Gastrocnemius medialis (tissue), 4 donors: ENCODE measurements at places on chromosomes 12 and 14. TPM values are rescaled to one million over a fixed set of nuclear protein-coding genes. Genes with fewer than 3 reads are reported as not detected.

GRCh38 chr14:68408680-68409079 is 384.2 kb downstream of the ZFP36L1 start:
- DNase-seq: no peak
- H3K27me3 ChIP-seq: no peaks in the 10 kb centered on the region
- no peak overlapping the region for H3K27ac ChIP-seq
- H3K4me1 ChIP-seq: peaks cover 2% of the 10 kb centered on the region

GRCh38 chr12:119804011-119804641 is 73.0 kb downstream of the CIT start:
- H3K4me1 ChIP-seq: peaks cover 5% of the 10 kb centered on the region
- no peak overlapping the region for H3K27ac ChIP-seq
- no peaks in the 10 kb centered on the region for H3K36me3 ChIP-seq
- DNase-seq: peak; percentile 67
- H3K27me3 ChIP-seq: no peaks in the 10 kb centered on the region

DNA sequence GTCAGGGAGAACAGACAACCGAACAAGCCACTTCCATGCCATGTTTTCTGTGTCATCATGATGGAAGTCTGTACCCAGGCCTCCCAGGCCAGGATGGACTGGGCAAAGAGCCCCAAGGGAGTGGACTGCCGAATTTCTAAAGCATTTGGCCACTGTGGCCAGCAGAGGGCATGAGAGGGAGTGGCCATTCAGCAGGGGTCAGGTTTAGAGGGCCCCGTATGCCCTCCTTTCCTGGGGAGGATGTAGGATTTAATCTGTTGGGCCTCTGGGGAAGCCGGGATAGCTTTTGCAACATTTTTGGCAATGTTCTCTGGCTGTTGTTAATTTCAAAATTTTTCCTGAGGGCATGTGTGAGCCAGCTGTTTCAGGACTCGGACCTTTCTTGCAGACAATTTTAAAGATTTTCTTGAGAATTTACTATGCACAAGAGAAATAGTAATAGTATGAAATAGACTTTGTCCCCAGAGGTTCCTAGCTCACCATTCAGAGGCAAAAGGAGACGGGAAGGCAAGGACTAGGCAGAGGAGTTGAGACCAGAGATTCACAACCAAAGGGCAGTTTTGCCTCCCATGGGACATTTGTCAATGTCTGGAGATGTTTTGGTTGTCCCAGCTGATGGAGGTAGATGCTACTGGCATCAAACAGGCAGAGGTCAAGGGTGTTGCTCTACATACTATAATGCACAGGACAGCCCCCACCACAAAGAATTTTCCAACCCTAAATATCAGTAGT is 18.0 kb downstream of the ACACB start:
- H3K4me3 ChIP-seq: peak overlapping the region; percentile 40
- H3K27ac ChIP-seq: peak overlapping the region; percentile 93
- peaks cover 59% of the 10 kb centered on the region for H3K4me1 ChIP-seq
- peak; percentile 64 for DNase-seq
- H3K36me3 ChIP-seq: no peaks in the 10 kb centered on the region
- H3K27me3 ChIP-seq: no peaks in the 10 kb centered on the region

Gene CISTR
- total RNA-seq: not detected

DNA sequence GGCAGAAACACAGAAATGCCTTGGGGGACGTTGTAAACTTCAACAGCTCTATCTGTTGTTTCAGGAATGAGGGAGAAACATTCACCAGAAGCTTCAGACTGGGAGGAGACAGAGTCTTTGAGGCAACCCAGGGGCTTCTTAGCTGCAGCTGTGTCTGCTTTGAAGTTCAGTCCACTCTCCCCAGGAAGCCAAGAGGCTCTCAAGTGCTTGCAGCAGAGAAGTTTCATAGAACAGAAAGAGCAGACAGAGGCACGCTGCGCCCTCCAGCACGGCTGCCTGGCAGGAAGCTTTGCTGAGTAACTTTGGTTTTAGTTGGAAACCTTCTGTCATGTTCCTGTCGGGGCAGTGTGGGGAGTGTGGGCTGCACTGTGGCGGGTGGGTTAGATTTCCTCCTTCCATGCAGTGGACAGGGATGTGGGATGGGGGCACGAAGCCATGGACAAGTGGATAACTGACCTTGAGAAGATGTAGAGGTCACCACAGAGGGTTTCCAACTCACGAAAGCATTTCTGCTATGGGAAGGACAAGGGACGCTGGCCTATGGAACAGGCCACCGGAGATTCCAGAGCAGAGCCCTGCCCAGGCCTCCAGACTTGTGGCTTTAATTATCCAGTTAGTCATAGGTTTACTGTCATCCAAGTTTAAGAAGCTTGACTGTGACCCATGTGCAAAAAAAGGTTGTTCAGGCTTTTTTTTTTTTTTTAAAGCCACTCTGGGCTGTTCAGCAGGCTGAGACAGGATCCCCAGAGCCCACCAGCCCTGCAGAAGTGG is 107.7 kb downstream of the ARF6 start:
- H3K27me3 ChIP-seq: no peaks in the 10 kb centered on the region
- peak overlapping the region; percentile 93 for H3K27ac ChIP-seq
- H3K36me3 ChIP-seq: no peaks in the 10 kb centered on the region
- peak; percentile 71 for DNase-seq

- peaks cover 12% of the 10 kb centered on the region for H3K4me1 ChIP-seq
- no peak overlapping the region for H3K4me3 ChIP-seq
- H3K36me3 ChIP-seq: peaks cover 2% of the 10 kb centered on the region
Measured at GRCh38 chr14:50335989-50336824, 24.1 kb downstream of the DMAC2L start.

Gene LRRC10
- total RNA-seq: not detected

Gene LRP1-AS
- total RNA-seq: not detected

DNA sequence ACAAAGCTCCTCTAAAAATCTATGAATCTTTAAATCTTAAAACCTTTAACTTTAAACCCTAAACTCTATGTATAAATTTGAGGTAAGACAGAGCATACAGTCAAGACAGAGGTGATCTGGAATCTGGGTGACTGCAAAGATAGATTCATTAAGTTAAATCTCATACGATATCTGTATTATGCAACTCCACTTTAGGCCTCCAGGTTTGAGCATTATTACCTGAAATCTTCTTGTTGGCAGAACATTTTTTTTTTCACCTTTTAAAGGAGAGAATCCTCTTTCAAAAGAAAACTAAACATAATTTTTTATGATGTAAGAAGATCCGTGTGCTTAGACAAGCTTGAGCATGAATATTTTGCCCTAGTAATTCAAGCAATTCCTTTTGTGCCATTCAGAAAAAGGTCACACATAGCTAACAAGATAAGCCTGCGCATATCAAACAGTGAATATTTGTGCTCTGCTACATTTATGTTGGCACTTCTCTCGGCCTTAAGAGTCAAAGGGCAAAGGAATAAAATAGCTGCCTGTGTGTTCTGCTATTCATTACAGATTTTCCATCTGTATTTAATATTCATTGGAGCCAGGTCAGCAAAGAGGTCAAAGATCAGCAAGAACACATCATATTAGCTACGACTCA is 163.3 kb downstream of the TMTC3 start:
- H3K4me3 ChIP-seq: no peak overlapping the region
- no peaks in the 10 kb centered on the region for H3K36me3 ChIP-seq
- no peaks in the 10 kb centered on the region for H3K27me3 ChIP-seq
- no peaks in the 10 kb centered on the region for H3K4me1 ChIP-seq
- no peak overlapping the region for H3K27ac ChIP-seq

DNA sequence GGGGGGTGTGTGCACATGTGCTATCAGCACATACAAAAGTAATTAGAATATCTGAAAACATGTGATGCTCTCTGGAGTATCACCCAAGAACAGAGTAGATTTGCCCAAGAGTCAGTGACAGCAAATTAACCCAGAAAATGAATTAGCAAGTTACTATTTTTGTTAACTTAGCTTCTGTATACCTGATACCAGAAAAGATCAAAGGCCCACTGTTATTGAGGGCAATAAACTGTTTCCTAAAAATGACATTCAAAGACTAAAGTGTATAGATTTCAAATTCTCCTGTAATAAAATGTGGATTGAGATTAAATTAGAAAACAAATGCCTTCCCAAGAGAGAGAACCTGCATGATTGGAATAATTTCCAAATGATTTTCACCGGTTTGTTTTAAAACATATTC is 184.7 kb downstream of the MED13L start:
- H3K36me3 ChIP-seq: no peaks in the 10 kb centered on the region
- peaks cover 19% of the 10 kb centered on the region for H3K4me1 ChIP-seq
- no peak overlapping the region for H3K27ac ChIP-seq
- no peak overlapping the region for H3K4me3 ChIP-seq
- DNase-seq: no peak

Gene CSRP2
- total RNA-seq: 6.9 TPM

DNA sequence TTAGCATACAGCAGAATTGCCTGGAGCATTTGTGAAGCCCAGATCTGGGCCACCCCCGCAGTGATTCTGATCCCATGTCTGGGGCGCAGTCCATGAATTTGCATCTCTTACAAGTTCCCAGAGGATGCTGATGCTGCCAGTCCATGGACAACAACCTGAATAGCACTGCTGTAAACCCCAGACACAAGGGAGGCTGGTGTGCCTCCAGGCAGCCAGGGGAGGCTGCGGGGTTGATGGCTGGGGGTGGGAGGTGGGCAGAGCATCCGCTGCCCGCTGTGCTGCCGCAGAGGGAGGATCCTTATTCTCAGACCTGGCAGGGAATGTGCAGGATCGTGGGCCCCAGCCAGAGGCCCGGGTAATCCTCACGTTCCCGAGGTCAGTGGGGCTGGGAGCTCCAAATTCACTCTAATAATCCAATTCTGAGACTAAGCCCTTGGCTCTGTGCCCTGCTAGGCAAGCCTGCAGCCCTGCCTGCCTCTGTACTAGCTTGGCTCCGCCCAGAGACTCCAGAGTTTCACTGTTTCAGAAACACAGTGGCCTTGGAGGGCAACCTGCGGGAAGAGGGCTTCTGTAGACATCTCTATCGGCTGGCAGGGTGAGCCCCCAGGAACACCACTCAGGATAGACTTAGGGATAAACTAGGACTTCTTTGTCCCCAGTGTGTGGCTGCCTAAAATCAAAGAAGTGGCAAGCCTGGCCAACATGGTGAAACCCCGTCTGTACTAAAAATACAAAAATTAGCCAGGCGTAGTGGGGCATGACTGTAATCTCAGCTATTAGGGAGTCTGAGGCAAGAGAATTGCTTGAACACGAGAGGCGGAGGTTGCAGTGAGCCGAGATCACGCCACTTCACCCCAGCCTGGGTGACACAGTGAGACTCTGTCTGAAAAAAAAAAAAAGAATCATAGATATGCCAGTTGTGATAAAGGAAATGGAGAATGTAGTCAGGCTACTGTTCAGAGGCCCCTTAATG is 17.8 kb upstream of the MLEC start:
- no peaks in the 10 kb centered on the region for H3K27me3 ChIP-seq
- H3K4me3 ChIP-seq: no peak overlapping the region
- H3K4me1 ChIP-seq: no peaks in the 10 kb centered on the region
- no peak for DNase-seq
- H3K36me3 ChIP-seq: no peaks in the 10 kb centered on the region

Gene DTD2
- total RNA-seq: 4.4 TPM

DNA sequence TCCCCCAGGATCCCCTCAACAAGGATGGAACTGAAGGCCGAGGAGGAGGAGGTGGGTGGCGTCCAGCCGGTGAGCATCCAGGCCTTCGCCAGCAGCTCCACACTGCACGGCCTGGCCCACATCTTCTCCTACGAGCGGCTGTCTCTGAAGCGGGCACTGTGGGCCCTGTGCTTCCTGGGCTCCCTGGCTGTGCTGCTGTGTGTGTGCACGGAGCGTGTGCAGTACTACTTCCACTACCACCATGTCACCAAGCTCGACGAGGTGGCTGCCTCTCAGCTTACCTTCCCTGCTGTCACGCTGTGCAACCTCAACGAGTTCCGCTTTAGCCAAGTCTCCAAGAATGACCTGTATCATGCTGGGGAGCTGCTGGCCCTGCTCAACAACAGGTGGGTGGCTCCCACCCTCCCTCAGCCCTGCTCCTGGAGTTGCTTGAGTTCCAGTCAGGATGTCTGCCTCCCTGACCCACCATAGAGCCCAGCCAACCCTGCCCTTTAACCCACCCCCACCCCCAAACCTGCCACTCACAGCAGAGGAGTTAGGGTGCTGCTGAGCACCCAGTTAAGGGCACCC is 1.4 kb downstream of the ASIC1 start:
- no peak for DNase-seq
- H3K36me3 ChIP-seq: no peaks in the 10 kb centered on the region
- H3K4me3 ChIP-seq: no peak overlapping the region
- no peaks in the 10 kb centered on the region for H3K27me3 ChIP-seq
- no peak overlapping the region for H3K27ac ChIP-seq

DNA sequence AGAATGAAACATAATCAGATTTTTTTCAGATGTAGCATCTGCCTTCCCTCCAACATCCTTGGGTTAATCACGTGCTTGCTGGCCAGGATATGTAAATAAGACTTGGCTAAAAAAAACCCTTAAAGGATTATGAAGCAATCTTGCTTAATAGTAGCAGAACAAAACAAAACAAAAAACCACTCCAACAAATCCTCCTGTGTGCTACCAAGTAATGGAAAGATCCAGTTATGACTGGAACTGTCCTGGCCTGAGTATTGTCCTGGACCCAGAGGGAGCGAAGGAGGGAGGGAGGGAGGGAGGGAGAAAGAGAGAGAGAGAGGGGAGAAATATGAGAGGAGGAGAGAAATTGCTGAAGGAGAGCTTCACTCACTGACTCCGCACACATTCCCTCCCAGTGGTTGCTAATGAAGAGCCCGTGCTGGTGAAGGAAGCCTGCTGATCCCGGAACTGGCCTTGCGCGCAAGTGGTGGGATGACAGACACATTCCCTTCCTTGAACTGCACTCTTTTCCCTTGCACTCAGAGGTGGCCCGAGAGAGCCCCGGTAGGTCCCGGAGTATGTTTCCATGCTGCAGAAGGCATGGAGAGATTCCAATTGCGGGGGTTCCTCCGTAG is 57.2 kb downstream of the HMGA2 start:
- no peak overlapping the region for H3K27ac ChIP-seq
- DNase-seq: peak; percentile 32
- H3K27me3 ChIP-seq: no peaks in the 10 kb centered on the region

Gene ULK1
- 27.9 TPM for total RNA-seq

Gene STAC3
- total RNA-seq: 1,032 TPM

Gene OTX2
- total RNA-seq: not detected

DNA sequence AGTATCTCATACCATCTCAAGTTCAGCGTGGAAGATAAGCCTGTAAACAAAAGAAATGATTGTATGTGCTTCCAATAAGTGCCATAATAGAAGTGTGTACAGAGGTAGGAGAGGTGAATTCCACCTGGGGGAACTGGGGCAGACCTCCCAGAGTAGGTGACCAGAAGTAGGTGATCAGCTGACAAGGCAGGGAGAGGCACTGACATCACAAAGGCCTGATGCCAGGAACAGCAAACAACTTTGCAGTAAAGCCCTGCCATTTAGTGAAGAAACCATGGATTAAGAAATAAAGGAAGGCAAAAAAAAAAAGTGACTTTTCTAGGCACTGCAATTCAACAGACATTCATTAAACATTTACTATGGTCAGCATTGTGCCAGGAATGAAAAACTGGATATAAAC is 31.1 kb downstream of the NR1H4 start:
- DNase-seq: no peak
- no peak overlapping the region for H3K27ac ChIP-seq
- no peak overlapping the region for H3K4me3 ChIP-seq
- H3K4me1 ChIP-seq: no peaks in the 10 kb centered on the region
